Kidney (tissue), 22 donors: ENCODE measurements at places on chromosomes 6 and 20. TPM values are rescaled to one million over a fixed set of nuclear protein-coding genes. Genes with fewer than 3 reads are reported as not detected.

DNA sequence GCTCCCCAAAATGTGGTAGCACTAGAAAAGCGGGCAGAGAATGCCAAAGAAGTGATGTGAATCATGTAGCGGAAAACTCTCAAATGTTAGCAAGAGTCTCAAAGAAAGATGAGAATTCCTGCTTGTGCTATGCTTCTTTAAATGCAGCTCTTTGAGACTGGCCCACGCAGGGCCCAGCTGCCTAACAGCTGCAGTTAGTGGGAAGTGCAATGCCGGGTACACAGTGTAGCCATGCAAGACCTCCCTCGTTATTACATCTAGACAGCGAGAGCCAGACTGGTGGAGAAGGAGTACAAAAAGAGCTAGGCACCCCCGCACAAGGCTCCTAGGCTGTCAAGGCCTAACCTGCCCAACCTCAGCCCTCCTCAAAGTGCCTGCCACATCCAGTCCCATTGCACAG is 201.7 kb upstream of the PRDM1 start:
- peak; percentile 56 for DNase-seq

DNA sequence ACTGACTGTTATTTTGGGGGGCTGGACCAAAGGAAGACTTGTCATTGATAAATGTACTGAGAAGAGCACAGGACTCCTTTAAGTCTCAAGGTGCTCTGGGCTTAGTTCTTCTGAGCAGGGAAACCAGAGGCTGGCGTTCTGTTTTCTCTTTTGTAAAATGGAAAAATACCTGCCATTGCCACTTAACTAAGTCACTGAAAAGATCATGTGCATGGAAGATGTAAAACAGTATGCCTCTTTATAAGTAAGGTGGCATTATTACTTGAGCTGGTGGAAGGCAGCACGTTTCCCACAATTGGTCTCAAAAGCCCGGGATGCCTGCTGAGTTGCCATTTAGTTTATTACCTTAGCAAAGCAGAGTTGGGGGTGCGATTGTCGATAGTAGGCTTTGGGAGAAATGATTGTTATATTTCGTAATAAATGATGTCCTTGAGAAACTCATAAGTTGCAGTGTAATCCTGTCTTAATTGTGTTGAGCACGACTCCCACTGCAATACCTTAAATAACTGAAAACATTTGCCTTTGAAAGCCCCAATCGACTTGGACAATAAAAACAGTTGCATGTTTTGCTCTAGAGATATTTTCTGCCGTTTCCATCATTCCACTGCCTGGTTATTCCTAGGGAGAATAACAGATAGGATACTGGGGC is 3.6 kb downstream of the JARID2 start:
- DNase-seq, result no peak

GRCh38 chr6:163702736-163703135 is 288.2 kb downstream of the QKI start:
- no peak for DNase-seq

GRCh38 chr6:29603930-29604329 is 19.0 kb downstream of the OR2H2 start:
- DNase-seq, result no peak

DNA sequence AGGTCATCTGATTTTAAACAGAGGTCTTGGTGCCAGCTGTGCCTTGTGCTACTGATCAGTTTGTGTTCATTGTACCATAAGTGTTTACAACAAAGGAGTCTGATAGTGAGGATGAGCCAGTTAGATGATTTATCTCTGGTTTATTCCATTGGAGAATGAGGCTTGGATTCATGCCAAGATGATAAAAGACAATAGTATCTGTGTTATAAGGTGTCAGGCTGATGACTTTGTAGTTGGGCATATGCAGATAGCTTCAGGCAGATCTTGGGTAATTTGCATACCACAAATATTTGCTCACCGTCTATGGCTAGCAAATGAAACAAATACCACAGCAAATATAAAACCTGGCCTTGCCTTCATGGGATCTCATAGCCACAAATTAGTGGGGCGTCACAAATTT is 43.3 kb upstream of the PHACTR2 start:
- DNase-seq, result no peak

DNA sequence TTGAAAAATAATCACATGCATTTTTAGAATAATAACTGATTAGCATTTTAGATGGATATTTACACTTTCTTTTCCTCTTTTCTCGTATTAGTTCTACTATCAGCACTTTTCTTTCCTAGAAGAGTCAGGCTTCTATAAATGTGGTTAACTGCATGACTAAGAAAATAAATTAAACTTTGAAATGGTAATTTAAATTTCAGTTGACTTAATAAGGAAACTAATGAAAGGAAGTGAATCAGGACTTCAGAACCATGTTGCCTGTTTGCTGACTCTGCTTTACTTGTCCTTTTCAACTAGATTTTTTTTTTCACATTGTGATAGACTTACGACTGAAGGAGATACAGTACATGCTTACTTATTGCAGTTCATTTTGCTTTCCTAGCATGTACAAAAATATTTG is 1258.2 kb upstream of the EYS start:
- DNase-seq, result no peak

The SYTL3 gene
- 16.0 TPM for total RNA-seq
